Activated CD8-positive, alpha-beta T cell treated with anti-CD3 and anti-CD28 coated beads, Interleukin-2, amount 10 ng/mL, durations not matched to agents 7 days and 5 days (primary cell): ENCODE measurements at places on chromosomes 7 and 10. TPM values are rescaled to one million over a fixed set of nuclear protein-coding genes. Genes with fewer than 3 reads are reported as not detected.

MYL10 gene
- not detected for total RNA-seq

TUBB8 gene
- not detected for total RNA-seq

DNA sequence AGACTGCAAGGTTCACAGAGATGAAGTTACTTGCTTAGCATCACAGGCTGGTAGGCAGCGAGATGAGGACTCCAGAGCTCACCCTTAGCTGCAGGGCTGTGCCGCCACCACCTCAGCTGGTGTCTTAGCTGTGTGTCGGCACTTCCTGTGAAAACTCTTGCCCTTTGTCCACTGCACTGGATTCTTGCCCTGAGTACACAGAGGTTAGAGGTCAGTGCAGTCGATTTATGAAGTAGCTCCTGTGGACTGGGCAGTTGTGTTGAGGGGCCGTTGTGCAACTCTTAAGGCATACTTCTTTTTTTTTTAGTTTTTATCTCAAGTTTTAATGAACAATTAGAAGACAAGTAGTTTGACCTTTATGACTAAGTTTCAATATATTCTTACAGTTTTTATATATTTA, 10.6 kb downstream of the NDUFB2 start:
- no peak for DNase-seq
- H3K36me3 ChIP-seq = peaks cover 36% of the 10 kb centered on the region
- H3K4me3 ChIP-seq = no peak overlapping the region

SGCE gene
- not detected for total RNA-seq

PLAC9 gene
- total RNA-seq = not detected

DNA sequence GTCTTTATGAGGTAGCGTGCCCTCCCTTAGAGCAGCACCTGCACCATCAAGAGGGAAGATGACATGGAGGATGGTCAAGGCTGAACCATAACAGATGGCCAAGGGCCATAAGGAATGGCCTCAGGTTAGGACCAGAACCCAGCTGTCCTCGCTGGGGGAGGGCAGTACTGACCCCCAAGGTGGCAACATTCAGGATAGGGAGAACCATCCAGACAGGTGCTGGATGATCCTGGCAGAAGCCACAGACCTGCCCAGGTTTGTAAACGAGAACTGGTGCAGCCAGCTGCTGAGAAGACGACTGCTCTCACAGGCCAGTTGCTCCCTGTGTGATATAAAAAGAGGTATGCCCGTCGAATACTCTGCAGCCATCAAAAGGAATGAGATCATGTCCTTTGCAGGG, 320.4 kb downstream of the GLRX3 start:
- H3K27ac ChIP-seq = no peak overlapping the region
- no peaks in the 10 kb centered on the region for H3K4me1 ChIP-seq
- H3K36me3 ChIP-seq = no peaks in the 10 kb centered on the region
- no peaks in the 10 kb centered on the region for H3K27me3 ChIP-seq
- no peak overlapping the region for H3K4me3 ChIP-seq

DNA sequence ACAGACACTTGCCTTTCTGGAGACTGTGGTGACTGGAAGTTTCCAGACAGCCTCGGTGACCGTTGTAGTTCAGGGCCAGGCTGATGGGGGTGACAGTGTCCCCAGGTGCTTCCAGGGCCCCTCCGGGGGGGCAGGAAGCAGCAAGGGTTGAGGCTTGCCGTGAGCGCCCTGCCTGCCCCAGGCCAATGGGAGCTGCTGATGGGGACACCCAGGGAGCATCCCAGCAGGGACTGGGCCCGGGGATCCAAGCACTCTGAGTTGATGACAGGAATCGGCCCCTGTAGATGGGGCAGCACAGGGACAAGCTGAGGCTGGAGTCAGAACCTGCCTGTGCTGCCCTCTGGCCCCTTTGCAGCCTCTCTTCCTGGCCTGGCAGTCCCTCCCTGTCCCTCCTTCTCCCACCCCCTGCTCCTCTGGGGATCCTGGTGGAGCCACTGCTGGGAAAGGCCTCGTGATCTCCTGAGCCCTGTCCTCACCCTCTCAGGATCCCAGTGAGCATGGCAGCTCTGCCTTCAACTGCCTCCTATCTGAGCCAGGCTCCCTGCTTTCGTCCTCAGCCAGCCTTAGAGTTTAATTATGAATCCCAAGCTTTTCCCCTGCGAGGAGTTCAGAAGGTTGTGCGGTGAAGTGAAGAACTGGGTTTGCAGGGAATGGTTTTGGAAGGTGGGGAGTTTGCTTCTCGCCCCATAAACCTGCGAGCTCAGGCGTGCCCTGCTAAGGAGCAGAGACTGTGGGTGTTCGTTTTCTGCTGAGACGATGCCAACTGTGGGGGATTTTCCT, 84.7 kb downstream of the ADCY1 start:
- H3K4me1 ChIP-seq = no peaks in the 10 kb centered on the region
- no peaks in the 10 kb centered on the region for H3K36me3 ChIP-seq
- H3K27me3 ChIP-seq = no peaks in the 10 kb centered on the region
- DNase-seq = no peak
- H3K4me3 ChIP-seq = no peak overlapping the region

UCN3 gene
- not detected for total RNA-seq

- H3K4me1 ChIP-seq = no peaks in the 10 kb centered on the region
- H3K27me3 ChIP-seq = no peaks in the 10 kb centered on the region
- no peaks in the 10 kb centered on the region for H3K36me3 ChIP-seq
- H3K27ac ChIP-seq = no peak overlapping the region
- H3K4me3 ChIP-seq = no peak overlapping the region
- no peak for DNase-seq
Observed at GRCh38 chr7:40870108-40870507, 735.3 kb downstream of the SUGCT start.

DNA sequence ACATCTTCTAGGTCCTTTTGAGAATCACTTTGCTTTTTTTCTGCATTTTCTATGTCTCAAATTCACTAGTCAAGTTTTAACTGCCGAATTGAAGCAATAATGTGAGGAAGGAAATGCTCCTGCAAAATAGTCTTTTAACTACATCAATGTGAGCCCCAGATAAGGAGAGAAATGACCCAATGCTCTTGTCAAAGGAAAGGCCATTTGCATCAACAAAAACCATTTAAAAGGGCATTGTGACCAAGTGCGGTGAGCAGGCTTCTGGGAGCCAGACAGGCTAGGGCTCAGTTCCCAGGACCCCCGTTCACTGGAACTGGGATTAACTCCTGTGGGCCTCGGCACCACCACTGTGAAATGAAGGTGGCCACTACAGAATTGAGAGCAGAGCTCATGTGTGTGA, 127.9 kb upstream of the EEPD1 start:
- H3K36me3 ChIP-seq = no peaks in the 10 kb centered on the region
- H3K4me1 ChIP-seq = no peaks in the 10 kb centered on the region
- no peak overlapping the region for H3K4me3 ChIP-seq
- H3K27me3 ChIP-seq = peaks cover 12% of the 10 kb centered on the region
- no peak for DNase-seq

NPC1L1 gene
- not detected for total RNA-seq

- no peak for DNase-seq
- H3K4me1 ChIP-seq = peaks cover 36% of the 10 kb centered on the region
- peaks cover 54% of the 10 kb centered on the region for H3K27me3 ChIP-seq
Observed at GRCh38 chr7:156616269-156617202, 24.0 kb upstream of the RNF32 start.

DNA sequence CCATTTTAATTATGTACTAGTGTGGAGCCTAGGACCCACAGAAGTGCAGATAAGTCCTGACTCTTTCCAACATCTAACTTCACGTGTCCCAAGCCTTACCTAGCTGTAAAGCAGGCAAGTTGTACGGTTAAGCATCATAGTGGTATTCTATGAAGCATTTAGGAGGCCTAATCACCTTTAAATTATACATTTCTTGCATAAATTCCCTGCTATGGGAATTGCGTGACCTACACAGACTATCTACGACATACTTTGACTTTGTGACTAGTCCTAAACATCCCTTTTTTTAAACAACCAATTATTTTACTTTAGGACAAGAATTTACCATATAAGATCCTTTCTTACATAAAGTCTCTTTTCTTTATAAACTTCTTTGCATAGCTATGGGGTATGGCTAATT, 37.7 kb upstream of the LRGUK start:
- DNase-seq = no peak
- H3K4me1 ChIP-seq = no peaks in the 10 kb centered on the region
- H3K27ac ChIP-seq = no peak overlapping the region

NDUFA5 gene
- total RNA-seq = 50.9 TPM

PON3 gene
- not detected for total RNA-seq

DNA sequence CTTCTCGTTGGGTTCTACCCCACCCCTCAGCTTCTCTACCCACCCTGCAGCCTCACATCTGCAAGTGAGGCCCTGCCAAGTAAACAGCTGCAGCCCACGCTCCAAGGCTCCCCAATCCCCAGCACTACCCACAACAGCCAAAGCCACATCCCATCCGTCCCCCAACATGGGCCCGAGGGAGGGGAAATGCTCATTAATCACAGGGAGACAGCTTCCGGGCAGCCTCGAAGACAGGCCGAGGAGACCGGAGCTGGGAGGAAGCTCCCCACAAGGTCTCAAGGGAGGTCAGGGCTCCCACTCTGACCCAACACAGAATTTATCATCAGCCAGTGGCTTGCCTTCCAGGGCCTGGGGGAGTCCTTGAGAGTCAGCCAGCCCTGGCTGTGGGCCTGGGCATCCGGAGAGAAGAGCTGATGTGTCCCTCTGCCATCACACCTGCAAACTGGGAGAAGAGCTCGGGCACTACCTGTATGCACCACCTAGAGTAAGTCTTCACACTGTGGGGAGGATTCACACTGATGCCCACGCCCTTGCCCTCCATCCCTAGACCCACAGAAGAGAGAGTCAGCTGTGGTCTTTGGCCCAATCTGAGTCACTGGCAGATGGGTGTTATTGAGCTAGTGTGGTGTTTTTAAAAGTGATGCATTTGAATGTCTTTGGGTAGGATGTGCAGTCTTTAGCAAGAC, 115.5 kb upstream of the ZMIZ1 start:
- no peaks in the 10 kb centered on the region for H3K36me3 ChIP-seq
- no peaks in the 10 kb centered on the region for H3K4me1 ChIP-seq
- DNase-seq = no peak

C1QL3 gene
- total RNA-seq = not detected

LIPK gene
- total RNA-seq = not detected

GALNT17 gene
- not detected for total RNA-seq

DNA sequence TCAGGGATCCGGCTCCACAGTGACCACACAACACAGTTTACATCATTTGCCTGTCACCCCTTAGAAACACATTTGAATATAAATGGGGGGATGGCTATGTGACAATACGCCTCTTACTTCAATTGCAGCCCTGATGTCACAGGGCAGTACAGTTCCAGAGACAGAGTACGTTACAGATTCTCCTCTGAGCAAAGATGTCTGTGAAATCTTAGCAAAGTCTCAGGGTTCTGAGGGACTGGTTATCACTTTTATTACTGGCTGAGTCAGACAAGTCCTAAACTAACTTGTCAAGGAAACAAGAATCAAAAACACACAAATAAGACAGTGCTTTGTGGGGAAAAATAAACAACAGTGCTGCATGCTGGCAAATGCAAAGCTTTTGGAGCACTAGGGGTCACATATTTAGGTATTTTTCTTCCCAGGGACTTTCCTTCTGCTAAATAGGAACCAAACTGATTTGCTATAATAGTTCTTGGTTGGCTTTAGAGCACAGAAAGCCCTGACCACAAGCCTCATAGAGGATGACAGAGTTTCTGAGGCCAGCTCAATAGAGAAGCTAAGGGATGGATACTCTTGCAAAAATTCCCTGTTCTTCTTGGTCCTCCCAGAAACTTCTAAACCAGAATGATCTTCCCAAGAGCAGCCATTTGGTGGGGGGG, 501.6 kb downstream of the GRID1 start:
- no peak for DNase-seq
- H3K27me3 ChIP-seq = no peaks in the 10 kb centered on the region
- H3K4me3 ChIP-seq = no peak overlapping the region
- no peaks in the 10 kb centered on the region for H3K36me3 ChIP-seq

DNA sequence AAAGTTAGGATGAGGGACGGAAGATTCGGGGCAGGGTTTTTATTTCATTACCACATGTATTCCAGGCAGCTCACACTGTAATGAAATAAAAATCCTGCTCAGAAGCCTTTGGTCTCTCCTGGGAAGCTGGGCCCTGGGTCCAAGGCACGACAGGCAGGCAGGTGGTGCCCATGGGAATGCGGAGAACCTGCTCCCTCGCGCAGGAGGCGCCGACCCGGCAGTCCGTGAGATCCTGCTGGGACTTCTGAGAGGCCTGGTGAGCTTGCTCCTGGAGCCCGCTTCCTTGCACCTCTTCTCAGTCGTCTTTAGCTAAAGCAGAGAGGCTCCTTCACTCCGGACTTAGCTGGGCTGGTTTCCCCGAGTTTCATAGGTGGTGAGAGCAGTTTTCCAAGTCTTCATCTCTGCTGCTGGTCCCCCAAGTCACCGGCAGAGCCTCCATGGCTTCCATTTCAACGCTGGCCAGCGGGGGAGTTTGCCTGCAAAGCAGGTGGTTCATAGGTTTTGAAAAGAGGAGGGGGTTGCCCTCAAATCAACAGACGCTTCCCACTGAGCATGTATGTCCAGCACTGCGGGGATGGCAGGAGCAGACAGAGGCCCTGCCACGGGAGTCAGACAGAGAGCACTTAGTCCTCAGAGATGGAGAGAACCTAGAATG, 24.5 kb downstream of the IL15RA start:
- no peak overlapping the region for H3K27ac ChIP-seq
- DNase-seq = no peak
- H3K36me3 ChIP-seq = peaks cover 19% of the 10 kb centered on the region
- no peaks in the 10 kb centered on the region for H3K27me3 ChIP-seq

DPCD gene
- 6.2 TPM for total RNA-seq

DNA sequence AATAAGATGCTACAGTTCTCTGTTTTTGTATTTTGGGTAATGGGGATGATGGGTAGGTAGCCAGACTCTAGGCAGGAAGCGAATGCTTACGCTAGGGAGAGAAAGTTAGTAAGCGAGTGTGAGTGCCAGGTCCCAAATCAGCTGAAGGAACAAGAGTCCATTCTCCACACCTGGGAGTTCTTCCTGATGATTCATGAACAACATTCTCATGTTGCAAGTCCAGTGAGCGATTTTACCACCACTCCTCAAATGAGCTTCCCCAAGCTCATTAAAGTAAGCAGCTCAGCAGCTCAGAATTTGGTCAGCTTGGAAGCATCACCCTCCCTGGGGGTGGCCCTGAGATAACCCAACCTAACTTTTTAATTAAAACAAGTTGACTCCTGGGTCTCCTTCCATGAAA, 27.3 kb downstream of the SH3PXD2A start:
- H3K27ac ChIP-seq = no peak overlapping the region
- no peak for DNase-seq
- H3K4me3 ChIP-seq = no peak overlapping the region
